ENCODE measurements at places on chromosomes 4 and X.

- no peak for DNase-seq
Measured at GRCh38 chr4:122766950-122767349, 34.4 kb downstream of the BBS12 start.

GRCh38 chr4:72505314-72505744 is 63.7 kb downstream of the ADAMTS3 start:
- no peak for DNase-seq

DNA sequence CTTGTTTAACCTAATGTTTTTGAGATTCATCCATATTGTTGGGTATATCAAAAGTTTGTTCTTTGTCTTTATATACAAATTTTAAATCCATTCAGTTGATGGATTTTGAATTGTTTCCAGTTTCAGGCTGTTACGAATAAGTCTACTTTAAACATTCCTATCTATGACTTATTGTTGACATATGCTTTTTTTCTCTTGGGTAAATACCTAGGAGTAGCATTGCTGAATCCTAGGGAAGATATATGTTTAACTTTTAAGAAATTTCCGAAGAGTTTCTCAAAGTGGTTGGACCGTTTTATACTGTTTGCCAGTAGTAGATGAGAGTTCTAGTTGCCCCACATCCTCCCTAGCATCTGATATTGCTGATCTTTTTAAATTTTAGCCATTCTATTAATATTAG is 60.9 kb upstream of the IL13RA1 start:
- DNase-seq = no peak

DNA sequence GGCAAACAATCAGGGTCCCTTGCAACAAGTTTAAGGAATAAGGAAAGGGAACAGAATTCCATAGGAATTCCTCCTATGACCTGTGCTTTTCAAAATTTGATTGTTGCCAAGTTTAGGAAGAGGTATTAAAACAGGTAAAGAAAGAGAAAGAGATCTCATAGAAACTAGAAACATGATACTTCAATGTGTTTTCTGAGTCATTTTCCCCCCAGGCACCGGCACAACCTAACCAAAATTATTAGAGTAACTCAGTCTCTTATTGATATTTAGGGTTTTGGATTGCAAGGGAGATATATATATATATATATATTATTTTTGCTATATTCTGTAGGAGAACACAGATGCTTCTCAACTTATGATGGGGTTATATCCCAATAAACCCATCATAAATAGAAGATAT is 278.0 kb upstream of the DKK2 start:
- DNase-seq = no peak

DNA sequence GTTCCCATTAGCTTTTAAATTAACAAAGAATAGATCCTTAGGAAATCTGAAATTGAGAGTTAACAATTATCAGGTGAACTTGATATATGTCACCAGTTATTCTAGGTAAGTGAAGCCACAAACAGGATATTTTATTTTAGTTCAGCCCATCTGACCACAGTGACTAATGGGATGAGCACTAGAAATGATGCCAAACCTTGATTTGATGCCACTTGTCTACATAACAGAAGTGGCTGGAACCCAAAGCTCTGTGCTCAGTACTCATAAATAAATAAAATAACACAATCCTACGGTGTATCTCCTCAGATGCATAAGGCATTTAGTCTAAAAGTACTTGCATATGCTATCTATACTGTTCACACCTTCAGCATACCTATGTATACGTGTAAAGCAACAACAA is 12.2 kb downstream of the SLITRK4 start:
- DNase-seq = no peak

- DNase-seq = no peak
Measured at GRCh38 chr4:48902266-48902665, 4.3 kb downstream of the OCIAD2 start.

- DNase-seq = no peak
Measured at GRCh38 chr4:70877556-70877955, 24.6 kb upstream of the MOB1B start.

DNA sequence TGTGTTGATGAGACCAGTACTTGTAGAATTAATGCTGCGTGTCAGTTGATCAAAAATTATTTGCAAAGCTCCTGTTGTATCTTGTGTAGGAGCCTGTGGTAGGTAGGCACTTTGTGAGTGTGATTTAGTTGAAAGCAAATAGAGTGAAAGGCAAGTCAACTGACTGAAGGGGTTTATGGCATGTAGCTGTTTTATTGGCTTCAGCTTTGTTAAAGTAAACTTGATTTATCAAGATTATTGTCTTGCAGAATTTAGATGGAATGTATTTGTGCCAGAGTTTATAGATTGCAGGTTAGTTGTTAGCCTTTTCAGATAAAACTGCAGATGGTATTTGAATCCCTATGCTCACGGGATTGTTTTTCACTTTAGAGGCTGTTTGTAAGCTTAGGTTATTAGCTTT is 128.0 kb downstream of the FRAS1 start:
- DNase-seq = no peak

GRCh38 chr4:173345648-173346047 is 11.5 kb upstream of the HMGB2 start:
- no peak for DNase-seq

- no peak for DNase-seq
Measured at GRCh38 chrX:13569479-13570260, at the start of gene EGFL6. TSS of gene EGFL6 (plus strand) at chrX:13569601. CDS start at chrX:13569862, 261 bp downstream.

DNA sequence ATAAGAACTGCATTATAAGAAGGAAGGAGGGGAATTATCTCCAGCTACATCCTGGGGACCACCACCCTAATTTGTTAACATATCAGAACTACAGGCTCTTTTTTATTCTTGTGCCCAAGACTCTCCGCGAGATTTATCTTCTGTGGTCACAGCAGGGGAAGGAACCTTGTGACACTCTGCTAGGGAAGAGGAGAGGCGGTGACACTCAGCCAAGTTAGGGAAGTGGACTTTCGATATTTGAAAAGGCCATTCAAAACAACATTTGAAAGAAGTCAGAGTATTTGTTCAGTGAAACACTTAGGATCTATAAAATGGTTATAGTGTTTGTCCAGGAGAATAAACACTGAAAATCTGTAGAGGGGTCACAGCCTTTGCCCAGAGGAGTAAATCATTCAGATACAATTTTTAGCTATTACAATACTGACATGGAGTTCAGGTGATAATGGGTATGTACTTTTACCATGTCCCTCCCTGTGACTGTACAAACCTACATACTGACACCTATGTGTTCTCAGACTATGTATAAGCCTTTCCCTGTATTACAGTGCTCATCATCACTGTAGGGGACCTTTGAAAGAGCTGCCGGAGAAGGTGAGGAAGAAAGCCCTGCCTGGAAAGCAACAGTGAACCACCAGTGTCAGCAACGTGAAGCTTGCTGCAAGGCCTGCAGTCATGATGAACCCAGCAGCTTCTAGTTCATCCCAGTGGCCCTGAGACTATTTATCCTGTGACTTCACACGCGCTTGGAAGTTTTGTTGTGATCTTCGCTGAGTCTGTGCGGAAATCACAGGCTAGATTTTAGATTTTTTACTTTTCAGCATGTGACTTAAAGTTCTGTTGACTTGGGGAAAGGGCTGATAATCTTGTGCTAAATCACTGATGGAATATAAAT is 8.5 kb upstream of the PTTG2 start:
- DNase-seq = no peak

GRCh38 chr4:169272265-169272886 is 1.6 kb upstream of the SH3RF1 start:
- DNase-seq = no peak

GRCh38 chr4:84058201-84058600 is 440.9 kb downstream of the NKX6-1 start:
- no peak for DNase-seq

GRCh38 chrX:112946227-112946626 is 105.6 kb upstream of the AMOT start:
- no peak for DNase-seq

- DNase-seq = no peak
Measured at GRCh38 chr4:134540588-134540987, 339.0 kb upstream of the PABPC4L start.

DNA sequence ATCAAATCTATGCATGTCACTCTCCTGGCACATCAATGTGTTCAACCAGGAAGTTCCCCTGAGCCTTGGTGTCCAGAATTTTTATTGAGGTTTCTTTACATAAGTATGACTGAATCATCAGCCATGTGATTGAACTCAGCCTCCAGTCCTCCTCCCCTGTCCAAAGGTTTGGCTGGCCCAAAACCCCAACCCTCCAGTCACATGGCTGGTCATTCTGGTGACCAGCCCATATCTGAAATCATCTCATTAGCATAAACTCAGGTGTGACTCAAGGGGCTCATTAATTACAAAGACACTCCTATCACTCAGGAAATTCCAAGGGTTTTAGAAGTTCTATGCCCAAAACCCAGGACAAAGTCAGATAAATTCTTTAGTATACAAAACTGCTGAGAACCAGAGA is 20.6 kb upstream of the SUPT20HL2 start:
- no peak for DNase-seq

GRCh38 chr4:32858361-32858760 is 2138.2 kb downstream of the PCDH7 start:
- DNase-seq = no peak

DNA sequence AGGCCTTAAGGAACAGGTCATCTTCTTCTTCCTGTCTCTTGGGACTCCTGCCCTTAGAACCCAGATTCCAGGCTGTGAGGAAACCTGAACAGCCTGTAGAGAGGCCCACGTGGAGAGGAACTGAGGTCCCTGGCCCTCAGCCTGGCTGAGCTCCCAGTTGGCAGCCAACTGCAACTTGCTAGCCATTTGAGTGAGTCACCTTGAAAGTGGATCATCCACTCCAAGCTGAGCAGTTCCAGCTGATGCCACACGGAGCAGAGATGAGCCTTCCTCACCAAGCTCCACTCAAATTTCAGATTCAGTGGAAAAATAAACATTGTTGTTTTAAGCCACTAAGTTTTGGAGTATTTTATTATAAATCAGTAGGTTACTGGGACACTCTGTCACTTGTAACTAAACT is 392.5 kb downstream of the BCOR start:
- no peak for DNase-seq

DNA sequence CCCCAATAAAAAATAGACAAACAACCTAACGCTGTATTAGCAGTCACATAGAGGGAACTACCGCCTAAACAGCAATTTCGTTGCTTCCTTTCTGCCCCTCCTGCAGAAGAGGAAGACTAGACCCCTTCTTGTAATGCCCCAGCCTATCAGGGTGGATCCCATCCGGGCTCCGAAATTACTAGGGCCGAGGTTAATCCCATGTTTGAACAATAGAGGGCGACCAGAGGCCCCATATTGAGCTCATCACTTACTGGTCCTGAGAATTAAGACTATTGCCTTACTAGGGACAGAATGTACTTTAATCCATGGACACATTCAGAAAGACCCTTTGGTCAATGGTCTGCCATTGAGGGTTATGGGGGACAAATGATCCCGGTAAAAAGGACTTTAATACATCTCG is 11.8 kb upstream of the ZNF630 start:
- DNase-seq = peak; percentile 7

DNA sequence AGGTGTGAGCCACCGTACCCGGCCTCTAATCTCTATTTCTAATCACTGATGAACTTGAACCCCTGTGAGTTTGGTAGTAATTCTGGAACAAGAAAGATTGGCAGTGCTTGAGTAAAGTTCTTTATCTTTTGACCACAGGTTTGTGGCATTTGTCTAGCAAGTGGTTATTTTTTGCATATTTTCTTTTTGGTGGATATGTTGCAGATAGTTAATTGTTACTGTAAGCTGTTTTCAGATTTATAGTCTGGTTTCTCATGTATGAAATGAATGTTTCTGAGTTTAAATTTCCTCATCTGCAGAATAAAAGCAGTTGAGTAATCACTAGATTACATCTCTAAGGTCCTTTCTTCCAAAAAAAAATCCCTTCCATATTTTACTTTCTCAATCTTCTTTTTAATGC is 105.2 kb downstream of the GASK1B start:
- no peak for DNase-seq

- DNase-seq = no peak
Measured at GRCh38 chr4:188106454-188106853, 2.9 kb downstream of the TRIML2 start.

DNA sequence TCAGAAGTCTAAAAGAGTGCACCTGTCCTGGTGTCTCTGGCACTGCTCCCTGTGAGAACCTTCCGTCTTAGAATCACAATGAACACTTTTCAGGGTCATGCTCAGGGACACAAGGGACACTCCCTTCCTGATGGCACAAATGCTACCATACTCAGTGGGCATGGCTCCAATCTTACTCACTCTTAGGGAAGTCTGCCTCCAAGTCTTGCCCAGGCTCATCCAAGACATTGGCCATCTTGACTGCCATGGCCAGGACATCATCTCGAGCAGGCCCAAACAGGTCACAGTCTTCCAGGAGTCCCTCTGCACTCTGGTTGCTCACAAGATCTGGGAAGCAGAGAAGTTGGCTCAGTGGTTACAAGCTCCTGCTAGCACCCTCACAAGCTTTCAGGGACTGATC is 8.8 kb downstream of the ZMYM3 start:
- no peak for DNase-seq

DNA sequence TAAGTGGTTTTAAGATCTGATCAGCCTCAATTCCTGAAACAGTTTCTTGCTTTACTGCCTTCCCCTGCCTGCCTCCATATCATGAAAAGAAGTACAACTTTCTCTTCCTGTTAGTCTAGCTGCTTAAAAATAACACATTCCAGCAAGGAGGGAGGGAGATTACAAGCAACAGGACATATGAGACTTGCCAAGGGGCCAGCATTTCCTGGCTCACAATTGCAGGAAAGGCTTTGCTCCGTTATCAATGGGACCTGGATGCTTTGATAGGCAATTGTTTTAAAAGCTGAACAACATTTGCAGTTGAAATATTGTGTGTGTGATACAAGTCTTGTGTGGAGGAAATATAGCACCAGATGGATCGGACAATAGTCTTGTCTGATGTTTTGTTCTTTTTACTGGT is 425.0 kb downstream of the FAT4 start:
- no peak for DNase-seq

DNA sequence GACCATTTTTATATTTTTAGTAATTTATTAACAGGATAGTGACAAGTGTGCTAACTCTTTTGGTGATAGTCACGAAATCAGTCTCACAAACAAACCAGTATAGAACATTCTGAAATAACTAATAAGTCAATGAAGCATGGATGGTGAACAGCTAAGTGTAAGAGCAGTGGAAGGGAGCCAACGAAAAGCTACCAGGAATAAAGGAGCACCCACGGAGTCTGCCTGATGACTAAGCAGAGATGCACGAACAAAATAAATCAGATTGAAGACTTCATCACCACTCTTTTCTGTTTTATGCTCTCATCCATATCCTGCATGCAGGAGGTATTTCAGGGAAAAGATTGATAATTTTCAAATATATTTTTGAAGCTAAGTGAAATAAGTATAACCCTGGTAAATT is 891.1 kb upstream of the HS3ST1 start:
- DNase-seq = no peak
